ENCODE measurements at places on chromosomes 2 and 18. TPM values are rescaled to one million over a fixed set of nuclear protein-coding genes. Genes with fewer than 3 reads are reported as not detected.

LYPD6 gene
- not detected for total RNA-seq

MTHFD2 gene
- 135 TPM for total RNA-seq

EN1 gene
- total RNA-seq: not detected

POTEI gene
- total RNA-seq: not detected
